DMS53 (cell line): ENCODE measurements at places on chromosomes 4 and X.

DNA sequence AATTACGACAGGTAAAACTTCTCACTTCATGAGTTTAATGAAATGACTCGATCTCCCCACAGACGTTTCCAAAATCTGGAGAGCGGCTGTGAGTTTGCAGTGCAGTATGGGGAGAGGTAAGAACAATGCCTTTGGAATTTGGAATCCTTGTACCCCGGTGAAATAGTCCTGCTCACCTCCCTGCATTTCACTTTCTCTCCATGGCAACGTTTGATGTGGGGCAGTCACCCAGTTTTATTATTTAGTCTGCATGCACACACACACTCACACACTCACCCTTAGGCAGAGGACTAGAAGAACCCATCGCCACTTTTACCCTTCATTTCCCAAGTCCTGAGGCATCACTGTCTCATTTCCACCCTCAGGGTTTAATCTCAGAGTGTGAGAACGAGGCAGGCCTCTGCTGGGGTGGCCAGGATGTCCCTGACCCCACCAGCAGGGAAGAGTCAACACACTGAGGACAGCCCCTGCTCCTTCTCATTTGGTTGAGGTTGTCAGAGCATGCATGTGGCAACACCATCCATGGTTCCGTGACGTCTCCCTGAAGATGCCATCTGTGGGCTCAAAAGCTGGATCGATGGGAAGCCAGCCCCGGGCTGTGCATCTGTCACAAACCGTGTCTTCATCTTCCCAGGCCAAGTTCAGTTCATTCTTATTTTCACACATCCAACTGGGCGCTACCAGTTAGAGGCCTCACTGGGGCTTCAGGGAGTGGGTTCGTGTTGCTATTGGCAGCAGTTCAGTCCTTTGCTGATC is 119.8 kb upstream of the TRIM2 start:
- no peak for DNase-seq

DNA sequence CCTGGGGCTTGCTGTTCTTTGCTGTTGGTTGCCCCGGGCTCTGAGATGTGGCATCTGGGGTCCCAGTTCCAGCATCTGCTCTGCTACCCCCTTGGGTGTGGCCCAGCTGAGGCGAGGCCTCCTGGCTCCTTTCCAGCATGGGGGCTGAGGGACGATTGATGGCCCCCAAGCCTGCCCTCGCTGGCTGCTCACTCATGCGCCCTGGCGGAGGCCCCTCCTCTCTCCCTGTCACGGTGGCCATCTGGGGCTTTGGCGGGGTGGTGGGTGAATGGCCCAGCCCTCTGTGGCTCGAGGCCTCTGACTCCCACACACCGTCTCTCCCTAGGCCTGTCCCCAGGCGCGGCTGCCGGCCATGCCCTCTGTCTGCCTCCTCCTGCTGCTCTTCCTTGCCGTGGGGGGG is 1.8 kb downstream of the PLXNA3 start:
- no peak for DNase-seq

GRCh38 chr4:152052451-152053057 is 291.7 kb upstream of the GATB start:
- no peak for DNase-seq

- DNase-seq, result peak; percentile 22
These were observed 13.1 kb upstream of the NDST4 start for GRCh38 chr4:115126491-115126890.

DNA sequence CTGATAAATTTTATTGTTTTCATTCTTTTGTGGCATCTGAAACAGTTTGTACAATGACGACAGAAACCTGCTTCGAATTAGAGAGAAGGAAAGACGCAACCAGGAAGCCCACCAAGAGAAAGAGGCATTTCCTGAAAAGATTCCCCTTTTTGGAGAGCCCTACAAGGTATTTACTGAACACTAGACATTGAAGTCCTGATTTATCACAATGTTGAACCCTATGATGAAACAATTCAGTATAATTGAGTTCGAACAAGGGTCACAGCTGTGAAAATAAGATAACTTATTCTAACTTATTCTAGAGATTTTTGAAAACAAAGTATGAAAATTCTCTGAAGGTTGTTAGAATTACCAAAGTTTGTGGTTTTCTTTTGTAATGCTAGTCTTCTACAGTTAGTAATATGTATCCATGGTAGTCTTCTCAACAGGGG is 111.3 kb downstream of the AFF1 start:
- DNase-seq, result no peak

- no peak for DNase-seq
These were observed 59.1 kb upstream of the GRPEL1 start for GRCh38 chr4:7126981-7127380.

GRCh38 chr4:144709793-144710525 is 64.0 kb downstream of the HHIP start:
- peak; percentile 63 for DNase-seq

- peak; percentile 0 for DNase-seq
These were observed 99.6 kb upstream of the STS start for GRCh38 chrX:7047951-7048350.

GRCh38 chr4:7862561-7863192 is 77.0 kb downstream of the AFAP1 start:
- no peak for DNase-seq
